ENCODE measurements at places on chromosomes 5 and 9. TPM values are rescaled to one million over a fixed set of nuclear protein-coding genes. Genes with fewer than 3 reads are reported as not detected.

DNA sequence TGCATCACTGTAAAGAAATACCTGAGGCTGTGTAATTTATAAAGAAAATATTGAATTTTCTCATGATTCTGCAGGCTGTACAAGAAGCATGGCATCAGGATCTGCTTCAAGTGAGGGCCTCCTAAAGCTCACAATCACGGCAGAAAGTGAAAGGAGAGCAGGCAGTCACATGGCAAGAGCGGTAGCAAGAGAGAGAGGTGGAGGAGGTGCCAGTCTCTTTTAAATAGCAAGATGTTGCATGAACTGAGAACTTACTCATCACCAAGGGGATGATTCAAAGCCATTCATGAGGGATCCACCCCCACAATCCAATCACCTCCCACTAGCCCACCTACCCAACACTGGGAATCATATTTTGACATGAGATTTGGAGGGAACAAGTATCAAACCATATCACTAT, 184.5 kb upstream of the PAPPA start:
- no peak for DNase-seq

DNA sequence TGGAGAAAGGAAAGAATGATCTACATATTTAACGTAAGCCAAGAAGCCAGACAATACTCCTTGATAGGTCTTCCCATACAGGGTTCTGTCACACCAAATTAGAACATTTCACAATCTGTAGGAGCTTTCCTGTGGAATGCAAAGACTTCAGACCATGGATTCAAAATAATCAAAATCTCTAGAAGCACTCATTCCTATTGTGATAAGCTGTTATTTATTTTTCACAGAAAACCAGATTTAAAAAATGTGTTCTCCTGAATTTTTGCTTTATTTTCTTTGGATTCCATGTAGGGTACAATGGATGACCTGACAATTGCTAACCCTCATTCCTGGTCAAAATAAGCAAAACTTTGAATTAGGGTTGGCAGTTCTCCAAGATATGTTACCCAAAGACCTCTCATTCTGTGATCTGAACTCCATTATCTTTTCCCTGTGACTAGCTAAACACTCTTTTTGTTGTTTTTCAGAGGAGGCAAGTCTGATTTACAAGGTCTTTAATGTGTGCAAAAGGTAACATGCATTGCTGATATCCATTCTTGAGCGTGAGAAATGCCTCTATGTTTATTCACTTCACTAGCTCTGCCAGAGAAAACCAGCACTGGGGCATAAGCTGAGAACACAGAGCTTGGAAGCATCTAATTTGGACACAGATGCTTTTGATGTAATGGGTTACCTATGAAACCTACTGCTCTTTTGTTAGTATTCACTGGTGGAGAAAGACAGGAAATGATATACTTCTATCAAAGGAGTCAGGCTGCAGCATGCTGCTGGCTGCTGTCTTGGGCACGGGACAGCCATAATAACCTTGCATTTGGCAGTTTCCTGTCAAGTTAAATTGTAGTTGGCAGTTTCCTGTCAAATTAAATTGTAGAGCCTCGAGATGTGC, 31.4 kb downstream of the ACTBL2 start:
- no peak for DNase-seq

DNA sequence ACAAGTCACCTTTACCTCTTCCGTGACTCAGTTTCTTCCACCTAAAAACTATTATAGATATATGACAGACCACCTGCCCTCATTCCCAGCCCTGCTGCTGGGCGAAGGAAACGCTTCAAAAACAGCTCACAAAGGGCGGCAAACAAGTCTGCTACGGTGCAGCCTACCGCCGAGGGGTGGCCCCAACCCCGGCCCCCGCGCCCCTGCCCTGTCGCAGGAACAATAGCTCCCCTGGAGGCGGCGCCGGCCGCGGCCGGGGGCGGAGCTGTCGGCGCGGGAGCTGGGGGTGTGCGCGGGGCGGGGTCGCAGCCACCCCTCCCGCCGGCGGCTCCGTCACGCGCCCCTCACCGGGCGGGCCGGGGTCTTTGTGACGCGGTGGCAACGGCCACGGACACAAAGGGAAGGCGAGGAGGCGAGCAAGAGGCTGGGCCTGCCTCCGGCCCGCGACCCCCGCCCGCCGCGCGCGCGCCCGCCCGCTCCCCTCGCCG, at the start of gene TMEFF1:
TSS of gene TMEFF1 (plus strand) at position 362 of the 488 bp plus-strand sequence. CDS start 396 bp downstream, outside the sequence.
- DNase-seq = peak; percentile 89

- DNase-seq = peak; percentile 52
These were observed 15.5 kb downstream of the MEGF9 start for GRCh38 chr9:120698766-120699165.

The SOX30 gene
- not detected for polyA plus RNA-seq

- DNase-seq = no peak
These were observed 164.7 kb downstream of the CHSY3 start for GRCh38 chr5:130068988-130069387.

DNA sequence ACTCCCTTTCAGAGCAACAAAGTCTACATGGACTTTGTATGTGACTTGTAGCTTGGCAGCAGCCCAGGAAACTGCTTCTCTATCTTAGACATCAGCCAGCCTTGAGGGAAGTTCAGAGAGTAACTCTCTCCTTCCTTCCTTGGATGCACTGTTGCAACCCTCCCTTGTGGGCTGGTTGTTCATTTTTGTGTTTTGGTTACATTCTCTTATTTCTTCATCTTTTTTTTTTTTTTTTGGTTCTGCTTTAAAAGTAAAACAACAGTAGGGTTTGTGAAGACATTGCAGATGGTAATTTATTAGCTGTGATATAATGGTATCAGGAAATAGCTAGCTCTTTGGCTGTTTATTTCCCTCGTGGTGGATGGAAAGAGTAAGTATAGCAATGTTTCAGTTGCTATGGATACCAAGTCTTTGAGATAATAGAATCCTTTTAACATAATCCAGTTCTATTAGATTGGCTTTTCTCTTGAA, 97.9 kb upstream of the MAMDC2 start:
- DNase-seq = peak; percentile 61

DNA sequence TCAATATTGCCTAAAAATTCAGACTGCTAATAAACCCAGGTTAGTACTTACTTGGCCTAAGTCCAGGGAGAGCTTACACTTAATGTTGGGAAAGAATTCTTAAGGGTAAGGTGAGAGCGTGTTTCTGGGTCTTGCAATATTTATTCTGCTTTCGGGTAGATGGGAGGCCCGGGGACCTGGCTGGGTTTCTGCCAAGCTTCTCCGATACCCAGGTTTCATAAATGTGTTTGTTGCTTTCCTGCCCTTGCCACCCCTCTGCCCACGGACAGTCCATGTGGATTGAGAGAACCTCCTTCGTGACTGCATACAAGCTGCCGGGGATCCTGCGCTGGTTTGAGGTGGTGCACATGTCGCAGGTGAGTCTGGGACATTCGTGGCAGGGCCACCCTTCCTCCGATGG, 48.4 kb upstream of the FOXI1 start:
- DNase-seq = no peak

The DNAH5 gene
- 0.41 TPM for polyA plus RNA-seq

GRCh38 chr5:158727136-158727535, 372.6 kb downstream of the EBF1 start:
- DNase-seq = no peak

DNA sequence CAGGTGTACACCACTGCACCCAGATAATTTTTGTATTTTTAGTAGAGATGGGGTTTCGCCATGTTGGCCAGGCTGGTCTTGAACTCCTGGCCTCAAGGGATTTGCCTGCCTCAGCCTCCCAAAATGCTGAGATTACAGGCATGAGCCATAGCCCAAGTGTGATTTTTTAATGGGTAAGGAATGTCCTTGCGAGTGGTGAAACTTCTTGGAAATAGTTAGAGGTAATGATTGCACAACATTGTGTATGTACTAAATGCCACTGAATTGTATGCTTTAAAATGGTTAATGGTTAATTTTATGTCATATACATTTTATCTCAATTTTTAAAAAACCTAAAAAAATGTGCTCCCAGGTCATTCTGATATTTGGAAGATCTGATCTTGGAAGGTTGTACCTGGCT, 59.9 kb upstream of the IL6ST start:
- no peak for DNase-seq
